Vagina (tissue), 2 donors: ENCODE measurements at places on chromosomes 7 and 10. TPM values are rescaled to one million over a fixed set of nuclear protein-coding genes. Genes with fewer than 3 reads are reported as not detected.

Gene ALOX5
- total RNA-seq, result 22.8 TPM

DNA sequence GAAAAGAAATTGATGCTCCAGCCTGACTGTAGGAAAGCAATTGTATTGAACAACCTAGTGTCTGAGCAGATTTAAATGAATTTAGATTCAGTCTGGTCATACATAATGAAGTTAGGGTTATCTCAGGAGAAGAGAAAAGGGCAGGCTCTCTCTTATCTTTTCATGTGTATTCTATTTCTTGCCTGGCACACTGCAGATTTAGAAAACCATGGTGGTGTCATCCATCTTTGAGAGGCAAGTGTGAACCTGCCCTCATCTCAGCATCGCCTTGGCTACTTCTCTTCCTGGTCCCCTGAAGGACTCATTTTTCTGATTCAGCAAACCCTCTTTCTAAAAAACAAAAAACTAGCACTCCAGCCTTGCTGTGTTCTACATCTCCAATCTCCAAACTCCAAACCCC lies 137.7 kb downstream of the LRRC4 start:
- DNase-seq, result no peak

DNA sequence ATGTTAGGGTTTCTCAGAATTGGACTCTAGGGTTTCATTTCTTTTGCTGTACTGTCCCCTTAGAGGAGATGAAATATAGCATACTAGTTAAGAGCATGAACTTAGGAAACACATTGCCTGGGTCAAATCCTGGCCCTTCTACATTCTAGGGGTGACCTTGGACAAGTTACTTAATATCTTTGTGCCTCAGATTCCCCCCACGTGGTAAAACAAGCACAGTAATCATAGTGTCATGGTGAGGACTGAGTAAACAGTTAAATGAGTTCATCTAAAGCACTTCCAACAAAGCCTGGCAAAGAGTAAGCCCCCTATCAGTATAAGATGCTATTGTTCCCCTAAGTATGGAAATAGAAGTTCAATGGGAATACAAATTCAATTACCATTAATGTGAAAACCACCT lies 5.1 kb downstream of the DPY19L1 start:
- DNase-seq, result no peak

- DNase-seq, result no peak
These were observed 138.0 kb upstream of the TARP start for GRCh38 chr7:38411404-38411803.

GRCh38 chr7:14807507-14807906 lies 95.0 kb downstream of the DGKB start:
- DNase-seq, result no peak

DNA sequence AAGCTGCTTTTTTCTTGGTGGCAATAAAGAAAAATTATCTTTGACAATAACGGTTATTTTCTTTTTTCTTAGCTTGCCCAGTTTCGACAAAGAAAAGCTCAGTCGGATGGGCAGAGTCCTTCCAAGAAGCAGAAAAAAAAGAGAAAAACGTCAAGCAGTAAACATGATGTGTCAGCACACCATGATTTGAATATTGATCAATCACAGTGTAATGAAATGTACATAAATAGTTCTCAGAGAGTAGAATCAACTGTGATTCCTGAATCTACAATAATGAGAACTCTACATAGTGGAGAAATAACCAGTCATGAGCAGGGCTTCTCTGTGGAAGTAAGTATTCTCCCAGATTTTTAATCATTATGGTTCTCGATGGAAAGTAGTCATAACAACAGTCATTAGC lies 33.0 kb downstream of the AKAP9 start:
- DNase-seq, result no peak
